Activated gamma-delta T cell treated with anti-CD3 and anti-CD28 coated beads, Interleukin-2, amount 50 U/mL, for 16 hours (primary cell): ENCODE measurements at places on chromosomes 2 and 18.

- DNase-seq: no peak
These were observed 4.0 kb upstream of the BCL11A start for GRCh38 chr2:60557486-60557864.

- DNase-seq: no peak
These were observed 10.7 kb upstream of the CHMP1B start for GRCh38 chr18:11840493-11840892.

- DNase-seq: no peak
These were observed 151.9 kb downstream of the CERS6 start for GRCh38 chr2:168607992-168608391.

DNA sequence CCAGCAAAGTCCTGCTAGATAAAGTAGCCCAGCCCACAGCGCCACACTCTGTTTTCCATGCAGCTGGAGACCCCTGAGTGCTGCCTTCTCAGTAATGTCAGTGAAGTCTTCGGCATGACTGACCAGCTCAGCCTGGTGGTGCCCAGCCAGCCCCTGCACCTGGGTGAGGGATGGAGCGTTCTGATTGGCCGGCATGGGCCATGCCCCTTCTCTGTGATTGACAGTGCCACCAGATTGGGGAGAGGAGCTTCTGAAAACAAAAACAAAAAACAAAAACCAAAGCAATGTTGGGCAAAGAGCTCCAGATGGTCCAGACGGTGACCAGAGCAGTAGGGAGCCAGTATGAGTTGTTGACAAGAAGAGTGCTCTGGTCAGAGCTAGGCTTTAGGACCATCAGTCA lies 122.6 kb downstream of the DYSF start:
- no peak for DNase-seq

DNA sequence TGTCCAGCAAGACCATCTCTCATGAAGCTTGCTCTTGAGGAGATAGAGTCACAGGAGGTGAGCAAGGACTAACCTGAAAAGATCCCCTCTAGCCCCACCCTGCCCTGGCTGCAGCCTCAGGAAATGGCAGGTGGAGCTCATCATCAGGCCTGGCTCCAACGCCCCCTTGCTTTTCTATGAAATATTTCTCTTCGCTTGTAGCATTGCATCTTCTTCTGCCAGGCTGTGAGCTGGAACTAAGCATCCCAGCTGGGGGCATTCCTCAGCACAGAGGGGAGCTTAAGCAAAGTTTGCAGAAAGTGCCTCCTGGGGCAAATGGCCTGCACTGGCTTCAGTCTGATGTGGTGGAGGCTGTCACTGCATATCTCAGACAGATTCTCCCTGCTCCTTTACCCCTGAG lies 90.1 kb upstream of the LGALSL start:
- DNase-seq: no peak

DNA sequence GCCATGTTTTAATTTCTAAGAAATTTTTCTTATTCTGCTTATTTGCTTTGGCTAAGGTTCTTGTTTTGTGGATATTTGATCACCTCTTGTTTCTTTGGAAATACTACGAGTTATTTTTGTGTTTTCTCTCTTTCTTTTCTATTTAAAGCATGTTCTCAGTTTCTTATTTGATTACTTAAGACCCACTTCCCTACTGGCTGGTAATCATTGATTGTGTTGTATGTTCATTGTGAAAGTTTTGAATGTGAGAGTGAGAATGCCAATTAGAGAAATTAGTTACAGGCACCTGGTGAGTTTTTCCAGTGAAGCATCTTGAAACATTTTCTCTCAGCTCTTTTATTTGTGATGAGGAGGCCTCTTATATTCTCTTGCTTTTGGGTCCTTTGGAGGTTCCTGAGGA lies 226.7 kb upstream of the MC4R start:
- DNase-seq: no peak

DNA sequence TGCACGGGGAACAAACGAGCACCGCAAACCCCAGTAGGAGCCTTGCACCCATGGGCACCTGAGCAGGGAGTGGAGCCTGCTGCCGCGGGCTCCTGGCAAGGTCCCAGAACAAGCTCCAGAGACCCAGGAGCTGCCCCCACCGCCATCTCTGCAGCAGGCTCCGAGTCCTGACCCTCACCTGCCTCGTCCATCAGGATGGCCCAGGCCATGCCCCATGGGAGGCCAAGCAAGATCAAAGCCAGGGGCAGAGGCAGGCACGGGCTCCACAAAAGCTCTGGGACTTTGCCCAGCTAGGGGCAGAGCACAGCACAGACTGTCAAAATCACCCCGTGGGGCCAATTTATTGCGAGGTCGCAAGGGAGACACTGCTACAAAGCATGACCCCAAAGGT lies 43.6 kb downstream of the GPC1 start:
- DNase-seq: no peak
